ENCODE measurements at places on chromosomes 2 and 18. TPM values are rescaled to one million over a fixed set of nuclear protein-coding genes. Genes with fewer than 3 reads are reported as not detected.

The CDH20 gene
- total RNA-seq: 1.9 TPM

The RNF103 gene
- total RNA-seq: 28.5 TPM

The SLC23A3 gene
- total RNA-seq: 3.2 TPM

The PLCD4 gene
- total RNA-seq: 1.4 TPM

The PHLPP1 gene
- 56.6 TPM for total RNA-seq

The PROKR1 gene
- not detected for total RNA-seq

The PMAIP1 gene
- total RNA-seq: 18.5 TPM

The ATIC gene
- total RNA-seq: 29.8 TPM

The FAM110C gene
- 10.7 TPM for total RNA-seq

The EIF4E2 gene
- 32.6 TPM for total RNA-seq

The CD8A gene
- total RNA-seq: 1.2 TPM

The C2orf78 gene
- not detected for total RNA-seq

The SDC1 gene
- 724 TPM for total RNA-seq

The GNLY gene
- total RNA-seq: 1.9 TPM

The CNGA3 gene
- not detected for total RNA-seq

Data from suprapubic skin (tissue), 4 donors.